ENCODE measurements at places on chromosomes 1 and 21. TPM values are rescaled to one million over a fixed set of nuclear protein-coding genes. Genes with fewer than 3 reads are reported as not detected.

The HJV gene
- total RNA-seq: 110 TPM

GRCh38 chr1:204569478-204569877 is 53.3 kb downstream of the MDM4 start:
- DNase-seq: no peak

The RGS18 gene
- total RNA-seq: 0.65 TPM

The FCRL4 gene
- not detected for total RNA-seq

- no peak for DNase-seq
These were observed 594.7 kb upstream of the CAMK1G start for GRCh38 chr1:208988811-208989222.

GRCh38 chr1:154433161-154433764 is 28.1 kb downstream of the IL6R start:
- DNase-seq: no peak

The TSPEAR gene
- total RNA-seq: not detected

DNA sequence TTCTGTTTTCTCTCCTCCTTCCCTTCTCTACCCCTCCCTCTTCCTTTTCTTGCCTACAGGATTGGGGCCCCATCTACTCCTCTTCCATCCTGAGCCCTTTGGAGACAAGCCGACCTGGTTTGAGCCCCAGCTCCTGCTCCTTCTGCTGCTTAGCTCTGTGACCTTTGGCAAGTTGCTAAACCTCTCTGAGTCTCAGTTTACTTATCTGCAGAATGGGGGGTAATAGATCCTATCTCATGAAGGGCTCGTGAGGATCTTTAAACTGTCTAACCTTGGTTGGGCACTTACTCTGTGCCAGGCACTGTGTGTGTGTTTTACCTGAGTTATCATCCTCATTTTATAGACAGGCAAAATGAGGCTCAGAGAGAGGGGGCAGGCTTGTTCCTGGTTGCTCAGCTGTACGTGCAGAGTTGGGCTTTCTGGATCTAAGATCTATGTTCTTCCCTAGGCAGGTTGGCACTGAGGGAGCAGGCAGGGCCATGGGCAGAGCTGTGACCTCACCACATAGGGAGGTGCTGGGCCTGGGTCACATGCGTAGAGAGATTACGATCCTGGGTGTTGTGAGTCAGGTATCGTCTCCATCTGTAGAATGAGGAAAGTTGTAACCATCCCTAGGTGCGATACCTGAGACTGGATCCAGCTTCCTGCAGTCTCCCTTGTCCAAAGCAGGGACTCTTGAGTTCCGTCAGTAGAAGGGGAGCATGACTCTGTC is 58.5 kb downstream of the FOXO6 start:
- DNase-seq: no peak

GRCh38 chr1:173491508-173491907 is 14.4 kb downstream of the PRDX6 start:
- DNase-seq: no peak

DNA sequence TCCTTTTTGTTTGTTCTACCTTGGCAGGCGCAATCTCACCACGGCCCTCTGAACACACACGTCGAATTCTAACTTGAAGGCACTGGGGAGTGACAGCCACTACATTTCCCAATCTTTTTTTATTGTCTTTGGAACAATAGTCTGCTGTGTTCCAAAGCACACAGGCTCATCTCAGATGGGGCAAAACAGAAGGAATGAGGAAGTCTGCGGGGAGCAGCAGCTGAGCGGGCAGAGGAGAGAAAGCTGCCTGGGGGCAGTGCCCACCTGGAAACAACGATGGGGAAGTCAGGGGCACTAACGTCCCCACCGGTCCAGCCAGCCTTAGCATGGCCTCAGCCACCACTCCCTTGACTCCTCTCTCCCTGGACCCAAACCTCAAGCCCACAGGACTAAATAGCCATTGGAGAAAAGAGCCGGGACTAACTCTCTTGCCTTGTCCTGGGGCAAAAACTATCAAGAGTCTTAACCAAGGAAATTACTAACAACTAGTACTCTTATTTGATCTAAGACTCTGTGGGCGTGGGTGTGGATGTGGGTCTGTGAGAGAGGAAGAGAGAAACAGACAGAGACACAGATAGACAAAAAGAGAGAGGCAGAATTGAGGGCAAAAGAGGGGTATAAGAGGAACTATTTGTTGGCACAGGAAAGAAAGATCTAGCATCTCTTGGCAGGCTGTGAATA is 34.2 kb downstream of the SYF2 start:
- no peak for DNase-seq

DNA sequence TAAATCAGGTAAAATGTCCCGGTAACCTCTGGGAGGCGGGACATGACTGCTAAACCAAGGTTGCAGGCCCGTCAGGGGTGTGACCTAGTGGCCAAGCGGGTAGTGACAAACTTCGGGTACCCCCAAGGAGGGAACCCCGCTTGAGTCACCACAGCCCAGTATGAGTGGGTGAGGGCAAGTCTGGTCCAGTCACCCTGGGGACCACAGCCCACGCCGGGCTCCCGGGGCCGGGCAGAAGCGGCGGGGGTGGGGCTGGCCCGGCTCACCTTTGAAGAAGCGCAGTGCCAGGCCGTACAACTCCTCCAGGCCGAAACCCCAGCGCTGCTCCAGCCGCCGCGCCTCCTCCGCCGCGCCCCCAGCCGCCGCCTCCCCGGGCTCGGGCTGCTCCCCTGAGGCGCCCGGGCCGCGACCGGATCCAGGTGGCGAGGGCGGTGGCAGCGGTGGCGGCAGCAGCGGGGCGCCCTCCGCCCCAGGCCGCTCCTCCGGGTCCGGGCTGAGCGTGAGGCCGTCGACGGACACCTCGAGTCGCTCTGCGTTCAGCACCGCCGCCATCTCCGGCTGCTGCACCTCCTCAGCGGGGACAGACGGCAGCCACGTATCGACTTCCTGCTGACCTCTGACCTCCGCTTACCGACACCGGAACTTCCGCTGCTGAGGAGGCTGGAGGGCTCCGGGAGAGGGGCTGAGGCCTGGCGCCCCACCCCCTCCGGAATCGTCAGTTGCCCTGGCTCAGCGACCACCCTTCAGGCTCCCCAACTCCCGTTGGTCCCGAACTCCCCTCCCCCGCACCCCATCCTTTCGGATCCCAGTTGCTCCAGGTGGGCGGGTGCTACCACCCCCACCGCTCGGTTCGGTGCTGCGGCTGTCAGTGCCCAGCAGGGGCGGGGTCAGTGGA is at the start of gene ACBD3:
Gene ACBD3 (minus strand): TSS at position 618 of the 895 bp plus-strand sequence. CDS start 66 bp downstream, at position 552.
- peak; percentile 87 for DNase-seq

DNA sequence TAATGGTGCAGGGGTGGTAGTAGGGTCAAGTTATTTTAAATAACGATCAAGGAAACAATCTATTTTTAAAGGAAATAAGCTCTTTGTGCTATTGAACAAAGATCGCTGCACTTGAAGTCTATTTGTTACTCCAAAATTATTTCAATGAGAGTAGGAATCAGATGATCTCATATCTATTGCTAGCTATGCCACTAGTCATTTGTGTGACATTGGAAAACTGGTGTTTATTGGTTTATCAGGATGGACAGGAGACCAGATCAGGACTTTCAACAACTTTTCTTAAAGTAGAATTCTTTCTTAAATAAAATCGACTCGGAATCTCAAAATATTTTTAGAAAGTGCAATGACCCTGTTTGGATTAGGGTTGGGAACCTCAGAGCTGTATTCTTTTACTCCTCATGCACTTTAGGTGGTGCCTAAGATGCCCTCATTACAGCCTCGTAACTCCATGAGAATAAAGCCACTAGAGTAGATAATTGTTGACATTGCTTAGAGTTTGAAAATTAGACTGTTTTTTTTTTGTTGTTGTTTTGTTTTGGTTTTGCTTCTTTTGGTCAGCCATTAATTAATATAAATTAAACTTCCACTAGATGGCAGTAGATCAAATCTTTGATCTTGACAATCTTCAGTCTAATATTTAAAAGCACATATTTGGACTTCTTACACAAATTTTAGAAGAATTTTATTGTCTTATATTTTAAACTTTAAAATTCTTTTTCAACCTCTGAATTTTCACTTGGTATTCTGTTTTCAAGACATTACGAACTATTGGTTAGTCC is 352.4 kb downstream of the USP25 start:
- no peak for DNase-seq

The PTAFR gene
- 0.70 TPM for total RNA-seq

DNA sequence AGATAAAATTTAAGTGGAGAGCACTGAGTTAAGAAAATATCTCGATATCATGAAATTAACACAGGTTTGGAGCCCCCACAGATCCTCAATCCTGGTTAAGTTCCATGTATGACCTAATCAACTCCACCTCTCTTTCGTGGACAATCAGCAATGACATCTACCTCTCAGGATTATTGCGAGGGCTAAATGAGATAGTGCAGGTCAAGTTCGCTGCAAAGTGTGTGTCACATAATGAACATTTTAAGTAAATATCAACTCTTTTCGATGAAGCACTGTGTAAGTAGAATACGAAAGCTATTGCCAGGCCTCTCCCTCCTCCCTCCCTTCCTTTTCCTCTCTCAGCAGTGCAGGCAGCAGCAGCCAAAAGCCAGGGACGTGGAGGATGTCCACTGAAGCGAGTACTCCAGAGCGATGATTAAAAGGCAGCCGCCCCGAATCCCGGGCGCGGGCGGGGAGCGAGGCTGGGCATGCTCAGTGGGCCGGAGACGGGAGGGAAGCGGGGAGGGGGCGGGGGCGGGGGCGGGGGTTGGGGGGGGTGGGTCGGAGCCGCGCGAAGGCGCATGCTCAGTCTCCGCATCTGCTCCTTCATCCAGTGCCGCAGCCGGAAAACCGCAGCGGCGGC is at the start of gene CAMSAP2:
Gene CAMSAP2 (plus strand): TSS at position 567 of the 622 bp plus-strand sequence. CDS start 935 bp downstream, outside the sequence.
- DNase-seq: peak; percentile 87

DNA sequence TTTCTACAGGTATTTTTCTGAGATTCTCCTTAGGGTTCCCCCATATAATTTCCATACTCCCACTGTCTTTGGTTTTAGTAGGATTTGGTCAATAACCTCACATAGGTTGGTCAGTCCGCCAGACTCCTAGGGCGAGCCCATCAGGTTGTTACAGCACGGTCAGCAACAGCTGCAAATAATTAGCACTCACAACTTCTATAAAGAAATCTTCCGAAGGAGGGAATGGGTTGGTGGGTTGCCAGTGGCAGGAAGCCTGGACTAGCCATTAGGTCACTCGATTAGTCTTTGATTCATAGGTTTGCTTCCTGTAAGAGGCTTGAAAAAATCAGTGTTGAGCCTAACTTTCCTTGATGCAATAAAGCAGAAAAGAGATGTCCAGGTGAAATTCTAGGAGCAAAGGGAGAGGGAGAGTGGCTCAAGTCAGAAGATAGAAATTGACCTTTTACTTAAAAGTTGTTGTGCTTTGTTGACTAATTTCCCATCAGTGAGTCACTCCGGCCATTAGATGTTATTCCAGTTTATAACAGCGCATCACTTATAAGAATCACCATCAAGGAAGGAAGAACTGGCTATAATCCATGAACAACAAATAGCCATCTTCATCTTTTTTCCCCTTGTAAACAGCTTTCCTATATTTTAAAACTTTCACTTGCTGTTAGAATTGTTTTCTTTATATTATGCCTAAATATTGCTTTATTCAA is 88.3 kb downstream of the TPR start:
- DNase-seq: no peak

All from left lobe of liver (tissue), 2 donors.